M059J (cell line): ENCODE measurements at places on chromosomes 2 and 18.

- DNase-seq, result no peak
Measured at GRCh38 chr2:20177556-20178248, 47.2 kb downstream of the SDC1 start.

DNA sequence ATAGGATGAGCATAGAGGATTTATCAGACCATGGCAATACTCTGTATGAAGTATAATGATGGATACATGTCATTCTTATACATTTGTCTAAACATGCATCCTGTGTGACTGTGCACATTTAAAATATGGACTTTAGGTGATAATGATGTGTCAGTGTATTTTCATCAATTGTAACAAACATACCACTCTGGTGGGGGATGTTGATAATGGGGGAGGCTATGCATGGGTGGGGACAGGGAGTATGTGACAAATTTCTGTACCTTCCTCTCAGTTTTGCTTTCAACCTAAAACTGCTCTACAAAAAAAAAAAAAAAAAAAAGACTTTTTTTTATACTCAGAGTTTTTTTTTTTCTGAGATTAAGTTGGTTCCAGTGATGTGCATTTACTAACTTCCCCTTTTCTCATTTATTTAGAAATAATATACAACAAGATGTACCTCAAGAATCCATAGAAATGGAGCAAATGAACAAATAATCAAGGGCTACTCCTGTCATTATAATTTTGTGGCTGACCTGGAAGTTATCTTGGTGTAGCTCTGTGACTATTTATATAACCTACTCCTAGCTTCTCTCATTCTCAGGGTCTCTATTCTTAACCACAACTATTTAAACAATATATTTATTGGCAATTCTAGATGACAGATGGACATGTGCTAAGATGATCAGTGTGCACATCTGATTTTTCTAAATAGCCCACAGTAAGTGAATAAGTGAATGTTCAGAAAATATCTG, 108.9 kb upstream of the ITGA4 start:
- DNase-seq, result no peak

- peak; percentile 88 for DNase-seq
Measured at GRCh38 chr2:205682239-205682970, at the start of gene NRP2. NRP2 (plus strand) TSS chr2:205682501; CDS start chr2:205683291, 790 bp downstream.

DNA sequence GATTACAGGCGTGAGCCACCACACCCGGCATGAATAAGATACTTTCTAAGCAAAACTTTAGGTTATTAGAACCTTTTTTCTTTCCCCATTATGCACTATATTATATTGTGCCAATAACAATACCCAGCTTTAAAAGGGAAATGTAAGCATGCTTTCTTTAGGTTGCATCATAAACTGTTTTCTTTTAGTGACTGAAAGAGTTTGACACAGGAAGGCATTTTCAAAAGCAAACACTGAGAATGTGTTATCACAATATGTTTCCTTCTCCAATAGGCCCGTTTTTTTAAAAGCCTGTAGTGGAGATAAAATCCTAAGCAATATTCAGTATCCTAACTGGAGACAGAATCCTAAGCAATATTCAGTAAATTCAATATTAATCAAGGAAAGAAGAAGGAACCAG, 16.7 kb upstream of the EPB41L5 start:
- DNase-seq, result no peak

DNA sequence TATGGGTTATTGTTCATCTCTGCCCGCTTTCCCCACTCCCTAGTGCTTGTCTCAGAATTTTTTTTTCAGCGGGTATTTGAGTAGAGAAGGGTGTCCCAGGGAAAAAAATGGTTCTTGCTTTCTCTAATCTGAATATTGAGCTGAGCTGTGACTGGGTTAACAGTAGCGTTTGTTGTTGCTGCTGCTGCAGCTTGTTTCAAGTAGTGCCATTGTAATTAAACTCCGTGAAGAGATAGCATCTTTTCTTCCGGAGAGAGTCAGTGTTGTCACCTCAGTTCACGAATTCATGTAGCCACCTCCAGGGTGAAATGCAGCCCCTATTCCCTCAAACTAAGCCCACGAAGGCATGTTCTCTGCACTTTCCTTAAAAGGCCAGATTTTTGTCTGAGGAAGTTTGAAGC, 1.5 kb upstream of the AAK1 start:
- peak; percentile 21 for DNase-seq

GRCh38 chr2:152103271-152103670, 4.4 kb upstream of the CACNB4 start:
- DNase-seq, result no peak

DNA sequence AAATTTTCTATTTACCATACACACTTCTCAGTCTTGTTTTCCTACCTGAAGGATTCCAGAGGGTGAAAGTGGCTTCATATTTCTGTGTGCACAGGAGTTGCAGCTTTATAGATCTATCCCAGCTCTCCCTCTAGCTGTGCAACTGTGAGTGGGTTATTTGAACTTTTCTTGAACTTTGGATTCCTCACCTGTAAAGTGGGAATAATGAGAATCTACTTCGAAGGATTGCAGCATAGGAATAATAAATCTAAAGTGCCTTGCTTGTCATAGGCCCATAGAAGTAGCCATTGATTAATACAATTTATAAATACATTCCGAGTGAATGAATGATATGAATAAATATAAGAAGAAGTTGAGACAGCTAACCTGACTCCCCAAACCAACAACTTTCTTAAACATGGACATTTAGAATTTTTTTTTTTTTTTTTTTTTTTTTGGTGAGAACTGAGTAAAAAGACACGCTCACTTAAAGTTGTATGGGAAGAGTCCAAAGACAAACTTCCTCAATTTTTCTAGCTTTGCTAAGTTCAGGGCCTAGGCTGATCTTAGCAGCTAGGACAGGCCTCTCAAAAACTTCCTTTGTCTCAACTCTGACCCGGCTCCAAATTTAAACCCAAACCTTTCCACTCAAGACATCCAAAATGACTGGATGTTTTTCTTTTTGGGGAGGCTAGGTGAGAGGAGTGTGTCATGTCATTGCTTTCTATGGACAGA, 203.3 kb upstream of the FBXO11 start:
- no peak for DNase-seq

DNA sequence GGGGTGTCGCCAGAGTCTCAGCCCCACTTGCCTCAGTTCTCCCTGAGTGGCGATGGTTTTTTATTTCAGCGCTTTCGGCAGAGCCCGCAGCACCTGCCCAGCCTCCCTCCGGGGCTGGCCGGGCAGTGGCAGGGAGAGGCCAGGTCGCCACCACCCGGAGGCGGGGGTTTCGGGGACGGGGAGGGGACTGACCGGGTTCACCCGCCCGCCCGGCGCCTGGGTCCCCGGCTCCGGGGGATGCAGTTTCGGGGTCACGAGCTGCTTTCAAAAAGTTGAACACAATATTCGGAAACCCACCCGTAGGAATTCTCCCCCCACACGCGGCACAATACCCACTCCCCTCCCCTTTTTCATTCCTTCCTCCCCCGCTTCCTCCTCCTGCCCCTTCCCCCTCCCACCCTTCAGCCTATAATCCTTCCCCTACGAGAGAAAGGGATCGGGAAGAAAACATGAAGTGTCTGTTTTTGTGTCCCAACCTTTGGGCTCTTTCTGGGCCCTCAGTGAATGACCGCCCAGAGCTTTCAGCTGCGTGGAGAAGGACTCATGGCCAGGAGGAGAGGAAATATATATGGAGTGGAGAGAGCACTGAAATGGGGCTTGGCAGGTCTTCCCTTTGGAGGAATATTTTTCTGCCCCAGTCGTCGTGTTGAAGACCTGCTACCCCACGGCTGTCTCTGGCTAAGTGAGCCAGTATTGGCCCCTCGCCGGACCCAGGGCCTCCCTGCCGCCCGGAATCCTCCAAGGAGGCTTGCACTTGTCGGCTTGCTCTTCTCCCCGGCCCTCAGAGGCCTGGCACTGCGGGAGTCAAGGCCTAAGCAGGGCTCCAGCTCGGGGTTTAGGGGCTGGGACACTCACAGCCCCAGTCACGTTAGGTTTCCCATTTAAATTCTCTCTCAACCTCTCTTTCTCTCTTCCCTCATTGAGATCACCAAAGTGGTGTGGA, 2.1 kb upstream of the SIX3 start:
- DNase-seq, result no peak

GRCh38 chr18:54238173-54238936, 13.9 kb upstream of the MBD2 start:
- DNase-seq, result no peak

GRCh38 chr18:34039201-34039600, 185.5 kb downstream of the NOL4 start:
- no peak for DNase-seq

DNA sequence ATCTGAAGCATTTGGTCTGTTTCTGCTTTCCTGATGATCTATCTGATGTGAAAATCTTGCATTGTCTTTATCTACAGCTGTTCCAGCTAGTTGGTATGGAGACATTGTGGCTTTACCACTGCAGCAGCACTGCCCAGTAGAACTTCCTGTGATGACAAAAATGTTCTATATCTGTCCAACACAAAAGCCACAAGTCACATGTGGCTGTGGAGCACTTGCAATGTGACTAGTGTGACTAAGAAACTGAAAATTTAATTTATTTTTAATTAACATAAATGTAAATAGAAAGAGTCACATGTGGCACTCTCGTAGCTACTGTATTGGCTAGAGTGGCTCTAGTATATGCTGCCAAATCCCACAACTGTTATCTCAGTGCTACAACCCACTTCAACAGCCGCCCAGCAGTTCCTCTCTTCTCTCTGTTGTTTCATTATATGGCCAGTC, 425.7 kb downstream of the SETBP1 start:
- DNase-seq, result peak; percentile 88

DNA sequence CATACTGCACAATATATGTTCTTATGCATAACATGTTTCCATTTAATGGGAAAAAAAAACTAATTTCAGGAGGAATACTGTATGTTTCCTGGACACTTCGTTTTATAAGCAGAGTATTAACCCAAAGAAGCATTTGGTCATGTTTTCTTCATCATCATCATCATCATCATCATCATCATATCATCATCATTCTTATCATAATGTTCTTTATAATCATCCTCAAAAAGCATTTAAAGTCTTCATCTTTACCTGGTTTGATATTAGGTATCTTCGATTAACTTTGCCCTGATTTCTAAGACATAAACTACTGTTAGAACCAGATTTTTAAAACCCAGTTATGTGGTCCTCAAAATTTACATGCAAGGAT, 47.9 kb downstream of the ZEB2 start:
- no peak for DNase-seq

- no peak for DNase-seq
Measured at GRCh38 chr18:39845106-39845505, 2109.9 kb upstream of the PIK3C3 start.

DNA sequence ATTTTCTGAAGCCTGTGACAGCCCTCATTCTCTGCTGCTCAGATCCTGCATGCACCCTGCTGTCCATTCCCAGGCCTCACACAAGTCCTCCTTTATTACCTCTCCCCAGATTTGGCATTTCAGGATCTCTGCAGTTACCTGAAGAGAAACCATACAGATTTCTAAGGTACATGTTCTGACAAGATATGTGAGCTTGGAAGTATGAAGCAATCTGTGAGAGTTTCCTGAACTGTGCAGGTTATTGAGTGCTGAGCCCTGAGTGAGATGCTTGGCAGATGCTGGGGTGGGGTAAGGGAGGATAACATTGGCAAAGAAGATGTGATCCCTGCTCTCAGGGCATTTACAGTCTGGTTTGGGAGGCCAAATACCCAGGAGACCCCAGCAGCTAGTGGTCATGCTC, 122.1 kb upstream of the STPG4 start:
- DNase-seq, result no peak

DNA sequence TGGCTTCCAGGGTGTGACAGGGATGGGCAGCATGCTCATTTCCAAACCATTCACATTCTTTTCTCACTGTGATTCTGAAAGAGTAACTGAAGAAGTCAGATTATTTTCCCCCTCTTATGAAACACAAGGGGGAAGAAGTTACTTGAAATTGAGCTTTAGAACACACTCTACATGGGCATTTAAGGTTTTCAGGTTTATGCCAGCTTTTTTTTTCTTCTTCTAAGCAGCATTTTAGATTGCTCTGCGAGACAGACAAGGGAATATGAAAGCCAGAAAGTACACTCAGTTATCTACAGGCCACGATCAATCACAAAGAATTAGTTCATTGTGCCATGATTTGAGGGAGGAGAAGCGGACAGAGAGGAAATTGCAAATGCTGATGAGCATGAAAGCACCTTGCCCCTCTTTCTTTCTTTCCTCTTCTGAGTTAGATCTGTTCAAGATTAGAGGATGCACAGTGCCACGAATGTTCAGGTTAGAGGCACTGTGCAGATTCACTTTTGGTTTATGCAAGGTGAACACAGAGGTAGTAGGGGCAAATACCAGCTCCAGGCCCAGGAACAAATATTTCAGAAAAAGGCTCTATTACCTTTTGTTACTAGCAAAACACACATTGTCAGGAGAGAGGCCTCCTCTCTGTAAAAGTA, 49.2 kb downstream of the CXCR4 start:
- DNase-seq, result no peak

DNA sequence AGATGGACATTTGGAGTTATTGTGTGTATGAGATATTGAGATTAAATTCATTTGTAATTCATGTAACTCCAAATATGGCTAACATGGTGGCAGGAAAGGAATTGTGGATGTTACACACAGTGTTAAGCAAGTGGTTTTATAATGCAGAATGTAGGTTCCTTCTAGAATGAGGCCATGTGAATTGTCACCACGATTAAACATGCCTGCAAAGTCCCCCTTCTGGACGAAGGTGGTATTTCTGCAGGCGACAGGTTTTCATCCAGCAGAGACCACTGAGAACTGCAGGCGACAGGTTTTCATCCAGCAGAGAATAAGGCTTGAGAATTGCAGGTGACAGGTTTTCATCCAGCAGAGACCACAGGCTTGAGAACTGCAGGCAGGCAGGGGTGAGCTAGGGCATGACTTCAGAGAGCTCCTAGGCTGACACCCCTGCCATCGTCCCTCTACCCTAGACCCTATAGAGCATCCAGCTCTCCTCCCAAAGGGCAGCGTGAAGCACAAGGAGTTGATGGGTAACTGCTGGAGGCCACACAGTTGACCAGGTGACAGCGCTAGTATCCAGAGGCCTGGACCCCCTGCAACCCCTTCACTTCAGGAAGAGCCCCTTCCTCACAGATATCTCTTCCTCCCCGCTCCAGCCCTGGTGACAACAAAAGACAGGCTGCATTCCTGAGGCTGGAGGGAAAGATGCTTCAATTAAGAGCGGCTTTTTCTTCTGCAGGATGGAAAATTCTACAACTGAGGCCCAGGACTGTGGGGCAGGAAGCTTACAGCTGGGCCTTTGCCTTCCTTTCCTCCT, 175.8 kb downstream of the LOXHD1 start:
- peak; percentile 53 for DNase-seq

DNA sequence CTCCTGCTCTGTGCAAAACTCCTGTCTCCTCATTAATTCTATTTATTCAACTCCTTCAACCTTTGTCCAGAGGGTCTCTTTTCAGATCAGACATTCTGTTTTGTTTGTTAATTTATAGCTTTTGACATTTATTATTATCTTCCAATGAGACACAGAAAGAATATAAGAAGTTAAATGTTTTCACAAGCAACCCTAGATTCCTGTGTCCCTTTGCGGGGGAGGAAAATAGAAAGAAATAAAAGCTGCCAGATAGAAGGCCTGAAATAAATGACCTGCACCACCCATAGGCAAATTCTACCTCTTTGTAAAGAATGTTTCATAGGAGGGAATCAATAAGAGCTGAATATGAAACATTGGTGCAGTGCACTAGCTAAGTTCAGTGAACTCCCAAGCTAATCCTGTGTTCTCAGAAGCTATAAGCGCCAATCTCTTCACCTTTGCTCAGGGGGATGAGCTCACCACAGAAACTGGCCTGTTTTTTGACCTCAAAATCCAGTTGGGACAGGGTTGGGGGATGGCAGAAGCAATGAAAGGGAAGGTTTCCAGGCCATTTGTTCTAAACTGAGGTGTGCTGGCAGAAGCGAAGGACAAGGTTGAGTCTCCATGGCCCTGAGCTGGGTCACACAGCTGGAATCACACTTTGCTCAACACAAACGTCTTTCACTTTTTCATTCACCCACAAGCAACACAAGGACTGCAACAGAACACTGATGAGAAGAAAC, 258.6 kb downstream of the NRXN1 start:
- no peak for DNase-seq
